ENCODE measurements at places on chromosomes 13 and 19.
A peak's percentile ranks its signal among the peaks of the same experiment; 100 is the strongest.

DNA sequence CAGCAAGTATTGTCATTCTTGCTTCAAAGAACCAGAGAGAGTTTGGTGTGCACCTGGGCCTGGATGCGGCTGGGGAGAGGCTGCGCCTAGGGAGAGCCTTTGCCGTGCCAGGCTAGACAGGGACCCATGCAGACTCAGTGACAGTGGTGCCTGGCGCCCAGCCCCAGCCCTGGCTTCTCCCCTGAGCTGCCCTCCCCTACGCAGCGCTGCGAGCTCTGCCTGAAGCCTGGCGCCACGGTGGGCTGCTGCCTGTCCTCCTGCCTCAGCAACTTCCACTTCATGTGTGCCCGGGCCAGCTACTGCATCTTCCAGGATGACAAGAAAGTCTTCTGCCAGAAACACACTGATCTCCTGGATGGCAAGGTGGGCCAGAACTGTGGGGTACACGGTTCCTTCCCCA lies 12.0 kb downstream of the KMT2B start:
- DNase-seq, result no peak

DNA sequence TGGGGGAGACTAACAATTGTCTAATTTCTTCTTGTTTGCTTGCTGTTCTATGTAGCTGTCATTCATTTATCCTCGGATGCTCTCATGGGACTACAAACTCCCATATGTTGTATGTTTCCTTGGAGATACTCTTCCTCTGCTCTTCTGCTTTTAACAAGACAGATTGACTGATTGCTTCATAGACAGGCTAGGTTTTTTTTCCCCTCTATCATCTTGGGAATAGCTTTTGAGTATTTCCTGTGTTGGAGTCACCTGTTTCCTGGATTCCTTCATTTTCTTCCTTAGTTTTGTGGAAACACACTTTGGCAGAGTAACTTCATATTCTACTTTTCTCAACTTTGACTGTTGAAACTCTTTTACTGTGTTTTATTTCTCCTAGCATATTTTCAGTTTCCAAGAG lies 27.6 kb downstream of the EDNRB start:
- DNase-seq, result no peak

- no peak for DNase-seq
Measured at GRCh38 chr19:19777692-19778091, 43.9 kb downstream of the ZNF506 start.

GRCh38 chr19:15390814-15391213 lies 11.2 kb upstream of the AKAP8 start:
- no peak for DNase-seq

DNA sequence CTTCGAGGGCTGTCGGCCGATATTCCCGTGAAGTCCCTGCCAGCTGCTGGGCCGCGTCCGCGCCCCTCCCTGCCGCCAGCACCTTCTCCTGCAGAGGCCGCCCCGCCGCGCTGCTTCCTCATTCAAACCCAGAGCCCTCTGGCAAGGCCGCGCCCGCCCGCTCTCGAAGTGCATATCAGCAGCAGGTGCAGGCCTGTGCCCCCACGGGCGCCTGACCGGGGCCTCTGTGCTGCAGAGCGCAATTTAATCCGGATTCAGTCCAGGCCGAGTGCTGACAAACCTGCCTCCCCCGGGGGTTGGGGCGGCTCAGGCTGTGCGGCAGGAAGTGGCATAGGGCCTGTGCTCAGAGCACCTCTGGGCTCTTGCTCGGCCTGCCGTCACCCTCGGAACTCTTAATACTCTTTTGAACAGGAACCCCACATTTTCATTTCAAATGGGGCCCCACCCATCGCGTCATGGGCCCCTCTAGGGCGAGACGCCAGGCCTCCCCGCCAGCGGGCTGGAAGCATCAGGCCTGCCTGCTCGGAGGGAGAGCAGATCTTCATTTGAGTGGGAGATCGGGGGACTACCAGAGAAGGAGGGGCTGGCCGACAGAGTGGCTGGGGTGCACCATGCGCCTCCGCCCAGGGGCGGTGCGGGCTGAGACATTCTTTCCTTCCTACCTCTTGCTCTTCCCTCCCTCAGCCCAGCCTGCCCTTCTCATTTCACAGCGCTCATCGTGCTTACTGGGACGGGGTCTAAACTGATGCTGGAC lies 125.7 kb downstream of the TNFRSF19 start:
- no peak for DNase-seq

DNA sequence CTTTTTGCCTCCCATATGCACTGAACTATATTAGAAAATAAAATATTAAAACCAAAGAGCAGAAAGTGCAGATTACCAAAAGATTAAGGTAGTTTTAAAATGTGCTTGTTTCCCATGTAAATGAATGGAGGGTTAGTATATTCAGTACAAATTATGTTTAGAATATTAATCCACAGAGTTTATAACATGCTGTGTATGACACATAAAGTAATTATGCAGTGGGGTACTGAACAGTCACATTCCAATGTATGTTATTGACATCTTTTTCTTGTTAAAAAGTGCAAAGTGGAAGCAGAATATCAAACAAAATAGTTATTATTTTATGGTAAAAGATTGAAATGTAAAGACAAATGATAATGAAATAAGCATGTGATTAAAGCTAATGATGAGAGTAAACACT lies 79.3 kb downstream of the GPC6 start:
- DNase-seq, result no peak

- DNase-seq, result no peak
Measured at GRCh38 chr13:90232291-90232690, 1115.2 kb upstream of the MIR17HG start.

DNA sequence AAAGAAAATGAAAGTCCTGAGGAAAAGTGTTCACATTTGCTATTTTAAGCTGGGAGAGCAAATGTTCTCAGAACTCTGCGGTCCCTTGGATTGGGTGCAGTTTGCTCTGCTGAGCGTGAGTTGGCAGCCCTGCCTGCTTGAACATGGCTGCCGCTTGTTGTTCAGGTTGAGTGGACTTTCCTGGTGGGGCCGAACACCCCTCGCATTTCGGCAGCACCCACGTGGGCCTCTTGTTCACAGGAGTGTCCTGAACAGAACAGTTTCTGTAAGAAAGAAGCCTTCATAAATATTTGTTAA lies 10.8 kb upstream of the RNF113B start:
- no peak for DNase-seq

GRCh38 chr19:48659768-48660167 lies 13.0 kb downstream of the NTN5 start:
- no peak for DNase-seq

DNA sequence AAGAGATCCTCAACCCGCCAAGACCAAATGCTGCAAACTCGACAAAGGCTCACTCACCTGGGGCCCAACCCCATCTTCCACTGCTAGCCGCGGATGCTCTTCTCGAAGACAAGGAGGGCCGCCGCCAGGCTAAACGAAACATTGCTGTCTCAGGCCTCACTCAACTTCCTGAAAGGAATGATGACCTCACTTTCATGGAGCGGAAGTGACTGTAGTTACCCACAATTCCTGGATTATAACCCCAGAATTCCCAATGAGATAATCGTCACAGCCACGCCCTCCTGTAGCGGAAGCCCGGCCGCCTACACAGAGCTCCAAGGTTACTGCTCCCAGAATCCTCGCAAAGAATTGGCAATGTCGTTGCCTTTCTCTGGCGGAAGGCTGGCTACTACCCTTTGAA lies 10.5 kb upstream of the ZNF112 start:
- DNase-seq, result no peak

DNA sequence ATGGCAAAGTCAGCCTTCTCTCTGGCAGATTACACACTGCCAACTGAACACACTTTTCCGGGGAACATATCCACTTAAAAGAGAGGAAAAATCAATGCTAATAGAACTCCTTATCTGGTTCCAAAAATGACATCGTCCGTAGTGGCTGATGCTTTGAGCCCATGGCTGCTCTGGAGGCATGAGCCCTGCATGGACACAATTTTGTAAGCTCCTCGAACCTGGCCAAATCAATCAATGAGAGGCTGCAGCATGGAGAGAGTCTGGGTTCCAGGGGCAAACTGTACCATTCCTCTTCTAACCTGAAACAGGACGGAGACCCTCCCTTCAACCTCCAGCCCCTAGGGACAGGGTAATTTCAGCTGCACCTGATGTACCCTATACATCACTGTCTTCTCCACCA lies 21.0 kb upstream of the TSHZ3 start:
- no peak for DNase-seq

- DNase-seq, result peak; percentile 68
Measured at GRCh38 chr13:21124852-21125251, 51.5 kb downstream of the SKA3 start.

DNA sequence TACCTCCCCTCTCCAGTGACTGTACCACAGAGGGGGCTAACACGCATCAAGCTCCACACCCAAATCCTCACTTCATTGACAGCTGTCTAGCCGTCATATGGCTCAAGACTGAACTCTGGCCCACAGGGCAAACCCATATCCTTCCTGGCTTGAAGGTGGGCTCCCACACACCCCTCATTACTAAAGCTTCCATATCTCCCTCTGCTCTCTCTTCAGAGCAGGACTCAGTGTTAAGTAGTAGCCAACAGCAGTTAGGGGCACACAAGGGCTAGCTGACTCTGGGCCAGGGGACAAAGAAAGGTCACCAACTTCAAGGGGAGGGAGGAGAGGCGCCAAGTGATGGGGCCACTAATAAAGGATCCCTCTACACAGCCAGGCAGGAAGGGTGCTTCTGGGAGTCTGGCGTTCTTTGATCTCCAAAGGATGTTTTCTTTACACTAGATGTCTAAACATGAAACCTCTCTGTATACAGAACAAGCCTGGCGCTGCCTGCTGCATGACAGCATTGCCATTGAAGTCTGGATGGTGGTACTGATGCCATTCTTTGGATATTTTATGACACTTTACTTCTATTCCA lies 8.1 kb downstream of the PEG3 start:
- no peak for DNase-seq

GRCh38 chr13:44549476-44549875 lies 26.7 kb downstream of the TSC22D1 start:
- DNase-seq, result no peak

- no peak for DNase-seq
Measured at GRCh38 chr19:47023448-47023794, 3.8 kb downstream of the NPAS1 start.

DNA sequence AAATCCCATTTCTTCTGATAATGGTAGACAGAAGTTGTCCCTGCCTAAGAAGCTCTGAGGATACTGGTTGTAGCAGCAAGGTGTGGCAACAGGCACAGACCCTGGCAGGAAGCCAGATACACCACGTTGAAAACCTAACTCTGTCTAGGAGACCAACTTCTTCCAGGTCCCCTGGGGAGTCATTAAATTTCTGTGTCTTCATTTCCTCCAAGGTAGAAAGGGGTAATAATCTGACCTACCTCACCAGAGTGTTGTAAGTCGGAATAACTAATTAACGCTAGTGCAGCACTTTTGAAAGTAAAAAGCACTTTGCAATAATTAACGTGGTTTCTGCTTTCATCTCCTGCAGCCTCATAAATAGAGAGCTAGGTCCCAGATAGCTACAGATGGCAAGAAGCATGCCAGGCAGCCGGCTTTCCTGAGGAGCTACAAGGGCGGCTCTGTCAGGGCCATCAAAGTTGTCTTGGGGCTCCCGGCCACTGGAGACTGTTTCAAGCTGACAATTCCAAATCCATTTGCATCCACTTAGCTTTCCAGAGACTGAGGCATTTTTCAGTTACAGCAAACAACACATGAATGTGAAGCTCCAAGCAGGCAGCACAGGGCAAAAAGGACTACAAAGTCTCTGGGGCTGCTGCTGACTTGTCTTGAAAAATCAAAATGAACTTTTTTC lies 176.2 kb downstream of the FOXO1 start:
- no peak for DNase-seq

DNA sequence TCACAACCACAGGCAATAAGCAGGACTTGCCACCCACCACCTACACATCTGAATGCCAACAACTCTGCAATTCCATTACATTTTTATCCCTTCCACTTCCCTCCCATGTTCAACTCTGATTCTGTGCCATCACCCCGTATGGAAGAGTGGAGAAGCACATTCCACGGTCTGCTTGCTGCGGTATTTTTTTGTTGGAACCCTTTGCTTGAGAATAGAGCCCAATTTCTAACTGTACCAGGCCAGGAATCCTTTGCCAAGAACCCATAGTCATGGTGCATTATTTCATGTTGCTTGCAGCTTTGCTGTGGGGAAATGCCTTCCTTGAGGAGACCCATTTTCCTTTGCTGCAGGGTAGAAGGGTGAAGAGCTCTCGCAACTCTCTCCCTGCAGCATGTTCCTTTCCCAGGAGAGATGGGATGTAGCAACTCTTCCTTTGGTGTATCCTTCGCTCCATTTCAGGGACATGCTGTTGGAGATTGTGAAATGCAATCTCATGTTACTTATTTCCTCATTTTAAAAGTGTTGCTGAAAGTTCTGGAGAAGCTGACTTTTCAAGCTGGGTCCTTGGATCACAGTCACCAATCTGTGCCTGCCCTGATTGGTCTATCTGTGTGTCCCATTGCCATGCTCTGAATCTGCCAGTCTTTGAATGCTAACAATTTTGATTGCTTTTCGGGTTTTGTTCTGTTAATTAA lies 69.8 kb upstream of the STARD13 start:
- DNase-seq, result no peak

DNA sequence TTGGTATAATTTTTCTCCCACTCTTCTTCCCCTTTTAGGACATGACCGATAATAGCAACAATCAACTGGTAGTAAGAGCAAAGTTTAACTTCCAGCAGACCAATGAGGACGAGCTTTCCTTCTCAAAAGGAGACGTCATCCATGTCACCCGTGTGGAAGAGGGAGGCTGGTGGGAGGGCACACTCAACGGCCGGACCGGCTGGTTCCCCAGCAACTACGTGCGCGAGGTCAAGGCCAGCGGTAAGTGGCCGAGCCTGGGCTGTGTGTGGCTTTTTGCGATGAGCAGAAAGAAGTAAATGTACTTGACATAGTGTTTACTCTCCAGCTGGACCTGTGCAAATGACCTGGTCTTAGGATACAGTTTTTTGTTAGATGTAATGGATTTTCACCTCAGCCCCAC lies 102.5 kb downstream of the ARHGEF7 start:
- DNase-seq, result no peak

GRCh38 chr19:56367829-56368711 lies 25.3 kb downstream of the ZNF582 start:
- no peak for DNase-seq

DNA sequence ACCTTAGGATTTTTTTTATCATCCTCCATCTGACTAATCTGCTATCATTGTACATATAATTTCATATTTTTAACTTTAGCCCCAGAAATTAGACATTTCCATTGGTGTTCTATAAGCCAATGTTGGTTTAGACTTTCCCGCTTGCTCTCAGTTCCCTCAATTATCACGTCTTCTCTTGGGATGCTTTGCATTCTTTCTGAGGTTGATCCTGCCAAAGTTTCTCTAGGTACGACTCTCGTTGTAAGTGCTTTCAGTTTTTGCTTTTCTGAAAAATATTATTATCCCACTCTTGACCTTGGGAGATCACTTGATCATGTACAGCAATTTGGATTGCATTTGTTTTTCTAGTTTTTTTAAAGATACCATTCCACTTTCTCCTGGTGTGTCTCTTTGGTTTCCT lies 270.2 kb downstream of the IRS2 start:
- no peak for DNase-seq

DNA sequence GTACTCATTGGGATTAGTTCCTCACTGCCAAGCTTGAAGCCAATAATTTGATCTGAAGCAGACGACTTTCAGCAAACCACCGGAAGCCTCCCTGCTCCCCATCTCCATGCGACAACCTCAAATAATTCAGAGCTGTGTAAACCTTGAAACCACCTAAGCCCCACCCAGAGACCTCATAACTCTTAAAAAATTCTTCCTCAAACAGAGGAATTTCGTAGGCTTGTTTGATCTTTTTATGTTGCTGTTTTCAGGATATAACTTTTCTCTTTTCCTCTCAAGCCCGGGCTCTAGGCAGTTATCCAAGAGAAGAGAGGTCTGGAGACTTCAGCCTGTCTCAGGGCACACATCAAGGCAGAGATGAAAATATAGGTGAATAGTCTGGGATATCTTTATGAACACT lies 311.6 kb downstream of the KCNRG start:
- no peak for DNase-seq

- no peak for DNase-seq
Measured at GRCh38 chr13:43551897-43552456, 234.8 kb downstream of the ENOX1 start.
